Lung (tissue), 17 donors: ENCODE measurements at places on chromosomes 2 and 18.

DNA sequence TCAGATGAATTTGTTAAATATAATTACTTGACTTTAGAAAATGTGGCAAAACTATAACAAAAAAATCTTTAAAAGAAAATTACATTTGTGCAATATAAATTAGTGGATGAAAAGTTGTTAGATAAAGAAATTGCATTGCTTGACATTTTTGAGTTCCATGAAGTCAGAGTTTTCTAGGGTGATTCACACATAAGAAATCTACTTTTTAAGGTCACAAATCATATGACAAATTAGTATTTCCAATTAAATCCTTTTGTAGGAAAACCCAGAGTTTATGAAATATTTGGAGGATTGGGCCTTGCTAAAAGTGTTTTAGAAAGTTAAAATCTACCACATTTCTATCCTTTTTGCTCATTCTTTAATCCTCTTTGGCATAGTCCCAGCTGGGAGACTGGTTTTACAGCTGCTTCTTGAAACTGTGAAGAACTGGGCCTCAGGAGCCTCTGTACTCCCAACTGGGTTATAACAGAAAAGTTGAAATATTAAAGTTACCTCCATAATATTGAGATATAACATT, 289.2 kb downstream of the LRRTM4 start:
- DNase-seq, result no peak

GRCh38 chr2:22360735-22361374, 1024.1 kb upstream of the KLHL29 start:
- DNase-seq, result peak; percentile 20

- peak; percentile 59 for DNase-seq
Measured at GRCh38 chr2:217981084-217981730, 21.6 kb downstream of the TNS1 start.

- peak; percentile 71 for DNase-seq
Measured at GRCh38 chr18:34122724-34123334, 101.9 kb downstream of the NOL4 start.

DNA sequence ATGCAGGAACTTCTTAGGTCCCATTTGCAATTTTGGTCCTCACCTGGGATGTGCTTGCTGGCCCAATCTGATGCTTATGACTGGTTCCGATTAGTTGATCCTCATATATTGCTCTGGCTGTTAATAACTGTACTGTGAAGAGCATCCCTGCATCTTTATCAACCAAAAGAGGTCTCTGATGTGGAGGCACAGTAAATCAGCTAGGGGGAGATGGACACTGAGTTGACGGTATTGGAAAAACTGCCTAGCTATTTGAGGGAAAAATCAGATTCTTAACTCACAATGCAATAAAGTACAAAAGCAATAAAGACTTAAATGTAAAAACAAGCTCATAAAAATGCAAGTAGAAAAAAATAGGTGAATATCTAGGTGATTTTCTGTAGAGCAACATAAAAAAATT, 188.0 kb upstream of the TCF4 start:
- no peak for DNase-seq

DNA sequence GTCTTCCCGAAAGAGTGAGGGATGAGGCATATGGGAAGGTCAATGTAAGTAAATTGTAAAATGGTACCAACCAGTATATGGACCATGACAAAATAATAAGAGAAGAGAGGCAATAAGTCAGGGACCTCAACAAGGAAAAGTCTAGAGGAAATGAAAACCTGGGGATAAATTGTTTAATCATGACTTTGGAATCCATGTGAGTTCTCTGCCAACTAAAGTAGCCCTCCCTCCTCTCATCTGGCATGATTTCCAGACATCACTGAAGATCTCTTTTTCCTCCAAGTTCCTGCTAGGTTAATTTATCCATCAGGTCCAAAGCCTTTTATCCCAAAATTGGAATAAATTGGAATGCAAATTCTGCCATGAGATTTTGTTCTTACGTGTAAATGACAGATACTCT, 417.9 kb downstream of the NRXN1 start:
- no peak for DNase-seq
